ENCODE measurements at places on chromosomes 6 and 20.

DNA sequence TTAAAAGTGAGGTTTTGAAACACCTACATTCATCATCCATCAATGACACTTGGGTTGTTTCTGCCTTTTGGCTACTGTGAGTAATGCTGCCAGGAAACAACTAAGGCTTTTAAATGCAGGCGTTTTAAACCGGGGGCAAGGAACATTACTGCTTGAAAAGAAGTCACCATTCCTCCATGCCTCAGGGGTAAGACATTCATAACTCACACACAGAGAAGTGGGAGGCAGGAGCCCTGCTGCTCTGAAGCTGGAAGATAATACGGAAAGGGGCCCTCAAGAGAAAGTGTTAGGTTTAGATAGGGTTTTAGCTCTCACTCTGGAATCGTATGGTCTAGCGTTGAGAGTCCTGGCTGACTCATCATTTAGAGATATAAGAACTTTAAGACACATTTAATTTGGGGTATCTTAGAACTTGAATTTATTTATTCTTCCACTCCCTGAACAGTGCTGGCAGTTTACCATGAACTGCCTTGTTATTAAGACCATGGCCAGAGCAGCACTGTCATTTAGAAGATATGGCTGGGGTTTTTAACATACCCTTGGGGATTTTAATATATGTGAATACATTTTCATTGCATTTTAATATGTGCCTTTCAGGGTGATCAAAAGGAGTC, 1.8 kb downstream of the TUBB1 start:
- DNase-seq: no peak

DNA sequence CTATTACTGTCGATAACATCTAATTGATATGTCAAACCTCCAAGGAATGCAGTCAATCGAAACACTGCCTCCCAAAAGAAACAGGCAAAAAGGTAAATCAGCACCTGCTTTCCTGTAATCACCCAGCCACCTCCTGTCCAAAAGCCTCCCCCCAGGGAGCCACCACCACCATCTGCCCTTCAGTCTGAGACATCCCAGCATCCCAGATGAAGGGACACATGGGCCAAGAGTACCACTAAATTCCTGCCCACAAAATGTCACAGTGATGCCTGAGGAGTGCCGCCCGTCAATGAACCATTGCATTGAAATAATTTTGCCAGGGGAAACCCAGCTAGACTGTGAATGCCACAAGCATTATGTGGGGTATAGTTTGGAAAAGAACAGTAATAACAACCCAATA, 401.7 kb downstream of the ZFAND3 start:
- no peak for DNase-seq

DNA sequence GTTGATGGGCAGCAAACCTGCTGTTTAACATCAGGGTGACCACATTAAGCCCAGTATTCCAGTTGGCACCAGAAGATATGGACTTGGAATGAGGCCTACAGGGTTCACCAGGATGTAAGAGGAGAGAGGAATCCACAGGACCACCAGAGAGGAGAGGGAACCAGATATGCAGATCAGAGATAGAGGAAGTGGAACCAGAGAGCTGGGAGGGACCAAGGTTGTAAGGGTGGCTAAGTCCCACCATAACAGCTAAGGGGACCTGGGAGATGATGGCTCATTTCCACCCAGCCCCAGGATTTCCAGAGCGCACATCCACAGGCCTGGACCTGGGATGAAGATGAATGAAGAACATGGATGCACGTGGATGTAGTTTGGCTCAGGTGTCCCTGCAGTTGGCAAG, 11.1 kb downstream of the BTN2A1 start:
- no peak for DNase-seq

DNA sequence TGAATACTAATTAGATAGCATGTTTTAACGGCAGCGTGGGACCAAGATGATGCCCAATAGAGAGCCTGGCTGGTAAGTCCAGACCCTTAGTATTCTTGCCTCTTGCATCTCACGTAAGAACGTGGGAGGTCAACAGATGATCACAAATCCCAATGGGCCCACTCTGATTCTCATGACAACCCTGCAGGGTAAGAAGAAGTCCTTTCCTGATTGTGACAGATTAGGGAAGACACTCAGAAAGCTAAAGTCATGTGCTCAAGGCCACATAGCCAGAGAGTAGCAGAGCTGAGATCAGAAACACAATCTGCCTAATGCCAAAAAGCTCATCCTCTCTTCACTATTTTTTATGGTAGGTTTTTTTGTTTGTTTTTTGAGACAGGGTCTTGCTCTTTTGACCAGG, 103.8 kb downstream of the RALGAPA2 start:
- DNase-seq: no peak

DNA sequence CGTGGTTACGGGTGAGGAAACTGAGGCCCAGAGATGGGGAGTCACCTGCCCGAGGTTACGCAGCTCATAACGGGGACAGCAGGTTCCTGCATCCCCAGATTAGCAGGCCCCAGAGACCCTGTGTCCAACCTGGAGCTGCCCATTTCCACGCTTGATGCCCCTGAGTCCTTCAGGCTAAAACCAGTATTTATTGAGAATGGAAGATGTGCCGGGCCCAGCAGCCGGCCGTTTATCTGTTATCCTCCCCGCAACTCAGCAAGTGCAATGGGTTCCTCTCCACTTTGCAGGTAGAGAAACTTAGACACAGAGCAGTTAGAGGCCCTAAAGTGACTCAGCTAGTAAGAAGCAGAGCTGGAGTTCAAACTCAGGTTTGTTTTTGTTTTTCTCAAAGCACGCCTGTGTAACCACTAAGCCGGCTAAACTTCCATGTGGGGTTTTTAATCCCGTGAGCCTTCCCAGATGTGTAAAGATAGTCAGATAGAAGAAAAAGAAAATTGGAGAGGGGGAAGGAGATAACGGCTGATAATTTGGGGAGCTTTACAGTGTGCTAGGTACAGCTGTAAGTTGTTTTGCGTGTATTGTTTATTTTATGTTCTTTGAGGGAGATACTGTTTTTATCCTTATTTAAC, 775 bp downstream of the PFDN4 start:
- DNase-seq: no peak

DNA sequence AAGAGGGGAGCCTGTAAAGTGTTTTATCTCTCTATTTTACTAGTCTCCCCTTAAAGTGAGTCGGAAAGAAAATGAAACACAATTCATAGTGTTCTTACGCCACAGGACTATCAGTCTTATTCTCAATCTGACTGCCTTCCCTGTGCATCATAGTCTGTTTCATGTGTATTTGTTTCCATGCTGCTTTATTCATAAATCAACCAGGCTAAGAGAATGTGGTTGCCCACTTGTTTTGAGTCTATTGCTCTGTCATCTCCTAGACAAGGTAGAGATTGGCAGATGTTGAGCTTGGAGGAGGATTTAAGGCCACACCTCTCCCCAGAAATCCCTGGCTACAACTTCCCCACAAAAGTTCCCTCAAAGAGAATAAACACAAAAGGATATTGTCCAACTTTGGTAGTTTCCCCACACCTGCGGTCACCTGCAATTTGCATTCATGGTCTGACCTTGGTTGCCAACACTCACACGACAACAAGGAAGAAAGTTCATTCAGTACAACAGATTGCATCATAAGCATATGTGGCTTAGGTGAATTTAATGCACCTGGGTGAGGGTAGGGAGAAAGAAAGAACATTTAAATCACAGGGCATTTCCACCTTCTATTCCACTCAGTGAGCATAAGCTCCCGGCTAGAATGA, 167.1 kb upstream of the FBXL4 start:
- DNase-seq: no peak

DNA sequence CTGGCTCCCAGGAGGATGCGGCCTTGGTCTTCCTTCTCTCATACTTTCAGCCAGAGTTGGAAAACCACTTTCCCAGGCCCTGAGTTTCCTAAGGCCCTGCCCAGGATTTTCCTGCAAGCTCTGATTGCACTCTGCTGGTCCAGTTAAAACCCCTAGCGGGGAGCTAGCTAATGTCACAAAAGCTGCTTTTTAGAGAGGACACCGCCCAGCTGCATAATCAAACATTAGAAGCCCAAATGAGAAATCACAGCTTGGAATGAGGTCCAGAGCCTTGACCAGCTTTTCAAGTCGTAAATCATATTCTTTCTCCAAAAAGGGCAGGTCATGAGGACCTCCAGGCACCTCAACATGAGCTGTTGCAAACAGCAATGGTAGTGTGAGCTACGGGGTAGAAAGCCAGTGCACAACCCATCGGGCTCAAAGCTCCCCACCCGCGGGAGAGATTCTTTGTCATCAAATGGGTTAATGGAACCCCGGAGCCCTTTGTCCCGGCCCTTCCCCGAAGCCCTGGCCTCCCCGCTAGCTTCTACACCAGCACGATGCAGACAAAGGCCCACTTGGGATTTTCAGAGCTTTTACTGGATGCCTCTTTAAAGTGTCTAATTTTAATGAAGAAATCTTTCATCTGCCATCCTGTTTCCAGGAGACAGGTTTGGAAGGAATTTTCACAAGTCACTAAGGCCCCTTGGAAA, 134.0 kb downstream of the SCML4 start:
- DNase-seq: no peak

- no peak for DNase-seq
These were observed 52.0 kb upstream of the SMOC2 start for GRCh38 chr6:168388641-168389633.

DNA sequence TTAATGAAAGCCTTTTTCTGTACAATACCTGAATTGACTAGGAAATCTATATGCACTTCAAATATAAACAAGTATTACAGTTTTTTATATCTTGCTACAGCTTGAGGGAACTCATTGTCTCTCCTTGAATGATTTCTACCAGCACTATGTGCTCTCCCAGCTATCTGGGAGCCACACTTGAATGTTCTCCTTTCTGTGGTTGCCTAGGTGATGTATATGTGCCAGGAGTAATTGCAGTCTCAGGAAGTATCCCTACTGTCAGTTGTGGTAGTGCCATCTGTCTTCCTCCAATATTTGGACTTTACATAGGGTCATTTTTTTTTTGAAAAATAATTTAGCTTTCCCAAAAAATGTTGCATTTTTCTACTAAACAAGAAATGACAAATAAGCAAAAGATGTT, 288.0 kb upstream of the PLCB4 start:
- no peak for DNase-seq

DNA sequence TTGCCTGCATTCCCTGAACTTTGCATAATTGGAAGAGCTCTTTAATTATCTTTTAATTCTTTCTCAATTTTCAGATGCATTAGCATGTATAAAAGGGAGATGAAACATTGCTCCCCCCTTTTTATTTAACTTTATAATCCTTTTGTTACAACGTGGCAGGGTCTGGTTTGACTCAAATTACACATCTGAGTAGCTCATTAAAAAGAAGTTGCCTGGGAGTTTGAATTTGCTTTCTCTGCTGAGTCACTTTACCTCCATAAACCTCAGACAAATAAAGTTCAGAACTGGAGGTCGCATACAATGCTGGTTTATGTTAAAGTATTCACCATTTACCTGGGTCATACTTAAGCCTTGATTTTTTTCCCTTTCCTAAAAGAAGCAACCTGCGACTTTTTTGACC, 495.2 kb downstream of the PREX1 start:
- no peak for DNase-seq

DNA sequence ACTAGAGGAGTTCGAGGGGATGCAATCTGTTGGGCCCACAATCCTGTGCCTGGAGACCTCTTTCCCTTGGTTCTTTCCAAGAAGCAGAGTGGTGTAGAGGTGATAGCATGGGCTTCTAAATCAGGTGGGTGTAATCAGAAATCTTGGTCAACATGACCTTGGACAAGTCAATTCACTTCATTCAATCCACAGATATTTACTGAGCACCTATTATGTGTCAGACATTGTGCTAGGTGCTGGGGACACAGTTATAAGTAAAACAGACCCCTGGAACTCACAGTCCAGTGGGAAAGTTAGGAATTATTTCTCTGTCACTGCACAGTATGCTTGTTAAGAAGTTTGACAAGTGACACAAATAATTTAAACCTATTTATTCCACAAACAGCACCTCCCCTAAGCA, 3.3 kb upstream of the E2F1 start:
- DNase-seq: no peak

DNA sequence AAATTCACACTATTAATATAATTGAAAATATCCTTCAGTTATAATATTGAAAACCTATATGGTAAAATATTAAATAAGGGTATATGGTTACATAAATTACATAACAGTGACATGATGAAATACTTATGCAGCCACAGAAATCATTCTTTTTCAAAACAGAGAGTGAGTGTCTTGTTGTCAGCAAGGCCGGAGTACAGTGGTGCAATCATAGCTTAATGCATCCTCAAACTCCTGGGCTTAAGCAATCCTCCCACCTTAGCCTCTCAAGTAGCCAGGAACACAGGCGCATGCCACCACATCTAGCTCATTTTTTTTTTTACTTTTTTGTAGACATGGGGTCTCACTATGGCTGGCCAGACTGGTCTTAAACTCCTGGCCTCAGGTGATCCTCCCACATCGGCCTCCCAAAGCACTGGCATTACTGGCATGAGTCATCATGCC, 40.4 kb downstream of the FAM8A1 start:
- DNase-seq: no peak

- no peak for DNase-seq
These were observed 6.8 kb upstream of the SOX4 start for GRCh38 chr6:21586740-21587178.

DNA sequence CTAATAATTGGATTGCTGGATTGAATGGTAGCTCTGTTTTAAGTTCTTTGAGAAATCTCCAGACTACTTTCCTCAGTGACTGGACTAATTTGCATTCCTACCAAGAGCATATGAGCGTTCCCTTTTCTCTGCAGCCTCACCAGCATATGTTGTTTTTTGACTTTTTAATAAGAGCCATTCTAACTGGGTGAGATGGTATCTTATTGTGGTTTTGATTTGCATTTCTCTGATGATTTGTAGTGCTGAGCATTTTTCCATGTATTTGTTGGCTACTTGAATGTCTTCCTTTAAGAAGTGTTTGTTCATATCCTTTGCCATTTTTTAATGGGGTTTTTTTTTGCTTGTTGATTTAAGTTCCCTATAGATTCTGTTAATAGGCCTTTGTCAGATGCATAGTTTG, 94.7 kb upstream of the AHI1 start:
- DNase-seq: no peak

DNA sequence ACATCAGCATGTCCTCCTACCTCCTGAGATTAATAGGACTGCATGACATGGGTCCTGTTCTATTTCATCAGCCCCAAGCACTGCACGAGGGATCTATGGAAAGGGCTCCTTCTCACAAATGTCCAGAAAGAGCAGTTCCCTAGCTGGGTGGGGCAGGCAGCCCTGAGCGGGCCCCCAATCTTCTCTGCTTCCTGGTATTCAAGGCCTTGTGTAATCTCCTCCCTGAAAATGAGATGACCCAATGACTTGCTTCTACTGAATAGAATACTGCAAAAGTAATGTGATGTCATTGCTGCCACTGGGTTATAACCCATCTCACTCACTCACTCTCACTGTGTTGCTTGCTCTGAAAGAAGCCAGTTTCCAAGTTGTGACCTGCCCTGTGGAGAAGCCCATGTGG, 126.4 kb downstream of the OPRM1 start:
- no peak for DNase-seq

- no peak for DNase-seq
These were observed 38.1 kb downstream of the B4GALT5 start for GRCh38 chr20:49675368-49676151.

GRCh38 chr6:147740916-147741315, 232.4 kb downstream of the SAMD5 start:
- DNase-seq: no peak

- no peak for DNase-seq
These were observed 59.7 kb downstream of the PHACTR1 start for GRCh38 chr6:12776291-12776690.

- no peak for DNase-seq
These were observed 61.5 kb downstream of the OGFRL1 start for GRCh38 chr6:71349976-71350615.

All from NCI-H1436 (cell line).